ENCODE measurements at places on chromosomes 12 and 14.
A peak's percentile ranks its signal among the peaks of the same experiment; 100 is the strongest.

DNA sequence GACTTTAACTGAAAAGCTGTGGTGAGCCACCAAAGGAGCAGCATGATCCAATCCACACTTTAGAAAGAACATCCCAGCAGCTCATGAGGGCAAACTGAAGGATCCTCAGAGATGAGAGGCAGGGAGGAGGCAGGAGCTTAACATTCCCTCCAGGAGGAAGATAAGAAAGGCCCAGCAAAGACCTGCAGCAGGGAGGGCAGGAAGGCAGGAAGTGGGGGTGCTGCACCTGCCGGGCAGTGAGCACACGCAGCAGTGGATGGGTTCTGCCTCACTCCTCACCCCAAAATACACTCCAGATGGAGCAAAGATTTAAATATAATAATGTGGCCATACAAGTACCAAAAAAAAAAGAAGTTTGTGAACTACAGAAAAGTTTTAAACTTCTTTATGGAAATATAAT is 48.4 kb downstream of the GCH1 start:
- no peak overlapping the region for H3K4me3 ChIP-seq
- peak; percentile 48 for DNase-seq
- H3K36me3 ChIP-seq, result peaks cover 1% of the 10 kb centered on the region
- no peaks in the 10 kb centered on the region for H3K27me3 ChIP-seq
- H3K4me1 ChIP-seq, result no peaks in the 10 kb centered on the region

DNA sequence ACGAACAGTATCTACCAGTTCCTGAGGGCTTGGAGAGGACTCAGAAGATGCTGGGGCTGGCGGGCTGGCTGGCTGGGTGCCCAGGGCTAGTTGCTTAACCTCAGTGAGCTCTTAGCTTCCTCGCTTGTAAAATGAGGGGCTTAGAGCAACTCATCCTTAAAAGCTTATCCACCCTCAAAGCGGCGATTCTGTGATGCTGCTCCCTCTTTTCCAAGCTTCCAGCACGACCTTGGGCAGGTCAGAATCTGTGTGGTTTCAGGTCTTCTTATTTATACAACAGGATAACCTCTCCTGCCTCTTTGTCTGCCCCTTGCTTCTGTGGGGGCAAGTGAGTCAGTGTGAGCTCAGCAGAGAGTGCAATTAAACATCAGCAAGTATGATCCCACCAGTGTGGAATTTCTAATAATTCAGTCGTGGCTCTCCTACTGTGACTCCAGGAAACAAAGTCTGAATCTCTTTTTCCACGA is 281.8 kb downstream of the KSR2 start:
- no peaks in the 10 kb centered on the region for H3K36me3 ChIP-seq
- DNase-seq, result no peak
- H3K4me3 ChIP-seq, result no peak overlapping the region

- DNase-seq, result no peak
- no peaks in the 10 kb centered on the region for H3K36me3 ChIP-seq
- no peaks in the 10 kb centered on the region for H3K27me3 ChIP-seq
- no peaks in the 10 kb centered on the region for H3K4me1 ChIP-seq
These were observed 6.9 kb upstream of the CORO1C start for GRCh38 chr12:108738170-108738569.

DNA sequence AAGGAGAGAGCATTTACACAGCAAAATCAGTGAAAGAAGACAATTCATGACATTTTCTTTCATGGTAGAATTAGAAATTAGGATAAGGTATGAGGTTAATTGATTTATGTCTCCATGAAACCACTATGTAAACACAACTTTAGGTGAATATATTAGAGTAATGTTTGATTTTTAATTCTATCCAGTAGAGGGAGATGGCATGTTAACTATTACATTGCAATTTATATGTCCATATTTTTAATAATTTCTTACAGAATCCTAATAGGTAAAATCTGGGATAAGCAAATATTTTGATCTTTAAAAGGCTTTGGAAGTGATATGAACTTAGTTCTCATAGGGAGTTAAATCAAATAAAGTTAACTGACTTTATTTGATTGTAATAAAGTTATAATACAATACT is 373.4 kb upstream of the PDE3A start:
- no peak overlapping the region for H3K4me3 ChIP-seq
- H3K4me1 ChIP-seq, result no peaks in the 10 kb centered on the region
- DNase-seq, result no peak
- H3K36me3 ChIP-seq, result no peaks in the 10 kb centered on the region
- no peak overlapping the region for H3K27ac ChIP-seq

- H3K27me3 ChIP-seq, result no peaks in the 10 kb centered on the region
- H3K4me3 ChIP-seq, result no peak overlapping the region
- peaks cover 3% of the 10 kb centered on the region for H3K4me1 ChIP-seq
- DNase-seq, result no peak
- H3K36me3 ChIP-seq, result no peaks in the 10 kb centered on the region
- no peak overlapping the region for H3K27ac ChIP-seq
These were observed 56.6 kb downstream of the TTC9 start for GRCh38 chr14:70698288-70698687.

- no peaks in the 10 kb centered on the region for H3K27me3 ChIP-seq
- no peak overlapping the region for H3K4me3 ChIP-seq
- H3K27ac ChIP-seq, result peak overlapping the region; percentile 15
These were observed 24.8 kb downstream of the KLRK1 start for GRCh38 chr12:10364815-10365622.

- peaks cover 5% of the 10 kb centered on the region for H3K36me3 ChIP-seq
- no peak overlapping the region for H3K27ac ChIP-seq
- no peak for DNase-seq
These were observed 10.5 kb downstream of the AKT1 start for GRCh38 chr14:104784846-104785707.

DNA sequence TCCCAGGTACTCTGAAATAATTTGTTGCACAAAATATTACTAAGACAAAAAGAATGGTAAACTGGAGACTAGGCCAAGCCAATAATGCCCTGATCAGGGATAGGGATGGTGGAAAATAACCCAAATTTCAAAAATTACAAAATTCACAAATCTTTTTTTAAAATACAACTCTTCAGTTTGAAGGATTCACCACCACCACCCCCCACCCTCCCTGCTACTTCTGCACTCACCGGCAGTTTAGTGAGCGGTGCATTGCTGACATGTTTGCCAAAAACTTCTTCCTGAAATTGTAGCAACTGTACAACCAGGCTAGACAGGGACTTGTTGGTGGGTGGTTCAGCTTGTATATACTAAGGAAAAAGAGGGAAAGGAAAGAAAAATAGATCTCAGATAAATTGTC is 2.3 kb downstream of the SMARCC2 start:
- peaks cover 57% of the 10 kb centered on the region for H3K36me3 ChIP-seq
- peak overlapping the region; percentile 14 for H3K4me3 ChIP-seq
- peaks cover 8% of the 10 kb centered on the region for H3K4me1 ChIP-seq
- no peaks in the 10 kb centered on the region for H3K27me3 ChIP-seq
- no peak overlapping the region for H3K27ac ChIP-seq

DNA sequence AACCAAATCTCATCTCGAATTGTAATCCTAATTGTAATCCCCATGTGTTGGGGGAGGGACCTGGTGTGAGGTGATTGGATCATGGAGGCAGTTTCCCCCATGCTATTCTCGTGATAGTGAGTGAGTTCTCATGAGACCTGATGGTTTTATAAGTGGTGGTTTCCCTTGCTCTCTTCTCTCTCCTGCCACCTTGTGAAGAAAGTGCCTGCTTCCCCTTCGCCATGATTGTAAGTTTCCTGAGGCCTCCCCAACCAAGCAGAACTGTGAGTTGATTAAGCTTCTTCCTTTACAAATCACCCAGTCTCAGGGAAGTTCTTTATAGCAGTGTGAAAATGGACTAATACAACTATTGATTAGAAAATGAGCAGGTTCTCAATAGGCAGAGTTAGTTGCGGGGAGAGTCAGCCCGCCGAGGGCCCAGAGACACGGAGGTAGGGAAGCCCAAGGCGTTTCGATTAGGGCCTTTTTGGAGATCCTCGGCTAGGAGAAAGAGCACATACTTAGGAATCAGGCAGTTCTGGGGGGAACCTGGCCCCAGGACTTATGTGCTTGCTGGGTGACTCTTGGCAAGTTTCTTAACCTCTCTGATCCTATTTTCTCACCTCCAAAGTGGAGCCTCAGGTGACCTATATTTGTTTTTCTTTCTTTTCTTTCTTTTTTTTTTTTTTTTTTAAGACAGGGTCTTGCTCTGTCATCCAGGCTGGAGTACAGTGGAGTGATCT is 65.7 kb downstream of the MVK start:
- H3K4me3 ChIP-seq, result no peak overlapping the region
- H3K27me3 ChIP-seq, result no peaks in the 10 kb centered on the region
- H3K4me1 ChIP-seq, result no peaks in the 10 kb centered on the region
- H3K27ac ChIP-seq, result no peak overlapping the region
- DNase-seq, result no peak
- H3K36me3 ChIP-seq, result peaks cover 7% of the 10 kb centered on the region

DNA sequence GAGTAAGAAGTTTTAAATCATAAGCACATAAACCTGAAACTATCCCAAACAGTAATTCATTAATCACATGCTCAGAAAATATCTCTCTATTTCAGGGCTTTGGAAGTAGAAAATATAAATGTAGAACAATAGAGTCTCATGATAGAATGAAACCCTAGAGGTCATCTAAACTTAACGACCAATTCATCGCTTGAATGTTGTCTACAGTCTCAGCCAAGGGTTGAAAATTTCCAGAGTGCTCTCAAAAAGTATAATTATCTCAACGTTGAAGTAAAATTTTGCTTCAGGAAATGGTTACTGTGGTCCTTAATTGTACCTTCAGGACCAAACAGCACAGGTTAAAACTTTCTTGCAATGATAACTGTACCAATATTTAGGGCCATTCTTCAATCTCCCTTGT is 1053.6 kb upstream of the SEL1L start:
- H3K4me1 ChIP-seq, result no peaks in the 10 kb centered on the region
- DNase-seq, result no peak
- H3K36me3 ChIP-seq, result no peaks in the 10 kb centered on the region
- H3K4me3 ChIP-seq, result no peak overlapping the region
- H3K27ac ChIP-seq, result no peak overlapping the region

DNA sequence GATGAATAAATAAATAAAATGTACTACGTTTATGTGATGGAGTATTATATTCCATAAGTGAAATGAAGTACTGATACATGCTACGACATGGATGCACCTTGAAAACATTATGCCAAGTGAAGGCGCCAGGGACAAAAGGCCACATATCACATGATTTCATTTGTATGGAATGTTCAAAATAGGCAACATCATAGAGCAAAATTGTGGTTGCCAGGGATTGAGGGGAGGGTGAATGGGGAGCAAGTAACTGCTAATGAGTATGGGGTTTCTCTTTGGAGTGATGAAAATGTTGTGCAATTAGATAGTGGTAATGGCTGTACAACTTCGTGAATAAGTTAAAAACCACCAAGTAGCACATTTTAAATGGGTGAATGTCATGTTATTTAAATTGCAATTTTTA is 132.8 kb downstream of the SLC38A4 start:
- no peak overlapping the region for H3K4me3 ChIP-seq
- no peak overlapping the region for H3K27ac ChIP-seq
- no peaks in the 10 kb centered on the region for H3K27me3 ChIP-seq
- no peak for DNase-seq
- H3K4me1 ChIP-seq, result no peaks in the 10 kb centered on the region
- no peaks in the 10 kb centered on the region for H3K36me3 ChIP-seq

- peaks cover 2% of the 10 kb centered on the region for H3K4me1 ChIP-seq
- no peak for DNase-seq
- no peaks in the 10 kb centered on the region for H3K36me3 ChIP-seq
These were observed 254.8 kb downstream of the MSRB3 start for GRCh38 chr12:65533177-65533883.

All from H9 (cell line).